ENCODE measurements at places on chromosomes 5 and 9. TPM values are rescaled to one million over a fixed set of nuclear protein-coding genes. Genes with fewer than 3 reads are reported as not detected.

Gene CNOT8
- 51.9 TPM for total RNA-seq

Gene TAF1L
- not detected for total RNA-seq

DNA sequence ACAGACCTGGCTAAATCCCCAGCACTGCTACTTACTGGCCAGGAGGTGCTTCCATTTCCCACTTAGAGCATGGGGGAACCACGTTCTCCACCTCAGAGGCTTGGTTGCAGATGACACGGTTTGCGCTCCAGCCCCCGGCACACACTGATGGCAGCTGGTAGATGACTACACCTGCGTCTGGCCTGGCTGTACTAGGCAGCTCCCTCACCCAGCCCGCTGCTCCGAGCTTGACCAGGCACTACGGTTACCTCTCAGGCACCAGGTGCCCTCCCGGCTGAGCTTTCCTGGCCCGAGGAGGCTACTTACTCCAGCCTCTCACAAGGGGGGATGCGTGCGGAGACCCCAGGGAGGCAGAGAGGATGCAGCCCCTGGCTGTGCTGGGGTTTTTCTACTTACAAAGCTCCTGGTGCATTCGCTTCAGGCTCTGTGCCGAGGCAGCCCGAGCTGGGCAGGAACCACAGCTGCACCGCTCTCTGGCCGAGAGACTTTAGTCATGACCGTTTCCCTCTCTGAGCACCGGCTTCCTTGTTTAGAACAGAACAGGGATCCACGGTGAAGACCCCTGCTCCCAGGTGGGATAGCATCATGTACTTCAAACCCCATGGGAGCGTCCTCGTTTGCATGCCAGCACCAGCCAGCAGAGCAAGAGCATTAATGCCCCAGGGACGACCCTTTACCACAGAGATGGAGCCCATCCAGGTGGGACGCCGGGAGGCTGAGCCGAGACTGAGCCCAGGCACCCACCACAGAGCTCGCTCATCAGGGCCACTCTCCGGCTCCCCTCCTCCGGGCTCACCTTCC is 7.6 kb upstream of the GBGT1 start:
- no peak for DNase-seq

DNA sequence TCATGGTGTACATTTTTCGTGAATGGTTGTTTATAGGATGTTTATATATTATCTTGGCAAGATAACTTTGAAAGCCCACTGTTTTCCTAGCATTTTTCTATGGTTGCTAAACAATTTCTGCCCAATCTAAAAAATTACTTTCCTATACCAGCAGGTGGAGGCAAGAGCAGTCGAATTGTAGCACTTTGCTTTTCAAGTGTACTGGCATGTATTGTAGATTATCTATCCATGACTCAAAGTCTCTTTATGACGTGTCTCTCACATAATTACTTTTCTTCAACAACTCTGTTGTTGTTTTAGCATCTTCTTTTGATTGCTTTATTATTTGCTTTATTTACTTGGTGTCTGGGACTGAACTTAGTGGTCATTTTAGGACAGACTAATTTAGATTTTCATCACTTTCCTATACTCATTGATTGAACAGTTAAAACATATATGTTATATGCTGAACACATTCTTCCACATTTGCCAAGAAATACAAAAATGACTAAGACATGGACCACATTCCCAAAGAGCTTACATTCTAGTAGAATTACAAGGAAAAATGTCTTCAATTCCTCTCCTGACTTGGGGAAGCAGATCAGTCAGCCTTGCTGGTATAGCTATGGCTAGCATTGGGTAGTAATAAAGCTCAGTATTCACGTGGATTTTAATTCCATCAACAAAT is 20.7 kb downstream of the NLN start:
- DNase-seq = no peak

- DNase-seq = no peak
These were observed 41.0 kb upstream of the SLC36A1 start for GRCh38 chr5:151406322-151406947.

GRCh38 chr9:95096807-95097206 is 220.7 kb downstream of the FANCC start:
- no peak for DNase-seq

DNA sequence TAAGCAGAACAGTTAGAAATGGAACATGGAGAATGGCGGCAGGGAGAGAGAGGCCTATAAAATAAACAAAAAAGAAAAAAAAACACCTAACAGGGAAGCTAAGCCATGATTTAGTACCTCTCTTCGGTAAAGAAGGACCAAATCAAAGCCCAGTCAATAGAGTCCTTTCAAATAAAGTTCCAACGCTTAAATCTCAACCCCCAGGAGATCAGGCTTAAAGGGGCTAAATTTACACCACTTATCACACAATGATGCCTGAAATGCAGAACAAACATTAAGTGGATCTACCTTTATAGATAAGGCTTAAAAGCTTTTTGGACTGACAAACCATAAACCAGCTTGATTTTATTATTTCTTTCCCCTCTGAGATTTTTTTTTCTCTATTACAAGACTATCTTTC is 66.3 kb downstream of the PRELID2 start:
- DNase-seq = no peak

Gene PLK2
- total RNA-seq = 15.0 TPM

Gene PTGER4
- total RNA-seq = not detected

GRCh38 chr5:73157414-73158303 is 15.3 kb upstream of the TMEM174 start:
- no peak for DNase-seq

DNA sequence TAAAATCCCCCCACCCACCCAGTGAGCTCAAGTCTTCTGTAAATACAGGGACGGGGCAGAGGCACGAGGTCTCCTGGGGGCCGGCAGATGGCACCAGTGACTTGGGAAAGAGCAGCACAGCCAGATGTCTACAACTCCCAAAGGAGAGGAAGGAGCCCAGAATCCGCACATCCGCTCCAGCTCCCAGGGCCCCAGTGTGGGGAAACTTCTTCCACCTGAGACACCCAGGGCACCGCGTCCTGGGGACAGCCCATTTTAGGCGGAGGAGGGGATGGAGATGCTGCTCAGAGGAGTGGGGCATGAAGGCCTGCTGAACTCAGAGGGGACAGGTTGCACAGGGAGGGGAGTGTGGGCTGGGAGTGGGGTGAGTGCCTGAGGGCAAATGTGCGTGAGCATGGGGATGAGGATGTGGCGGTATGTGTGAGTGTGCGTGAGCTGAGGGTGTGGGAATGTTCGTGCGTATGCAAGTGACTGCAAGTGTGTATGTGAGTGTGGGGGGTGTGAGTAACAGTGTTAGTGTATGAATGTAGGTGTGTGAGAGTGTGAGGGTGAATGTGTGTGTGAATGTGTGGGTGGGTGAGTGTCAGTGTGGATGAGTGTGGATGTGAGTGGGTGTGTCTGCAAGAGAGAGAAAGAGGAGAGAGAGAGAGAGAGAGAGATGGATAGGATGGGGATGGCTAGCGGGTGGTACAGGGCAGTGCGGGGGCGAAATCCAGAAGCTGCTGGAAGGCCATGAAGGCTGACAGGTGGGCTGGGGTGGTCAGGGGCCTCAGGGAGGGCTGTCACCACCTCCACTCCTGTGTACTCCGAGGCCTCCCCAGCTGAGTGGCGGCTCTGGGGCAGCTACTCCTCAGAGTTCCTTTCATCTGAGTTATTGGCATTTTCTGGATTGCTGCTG is 63.5 kb downstream of the DUSP1 start:
- DNase-seq = peak; percentile 32

- DNase-seq = no peak
These were observed 37.7 kb upstream of the PLPPR1 start for GRCh38 chr9:100990605-100991381.

GRCh38 chr9:14864309-14864708 is 45.9 kb downstream of the FREM1 start:
- DNase-seq = no peak

DNA sequence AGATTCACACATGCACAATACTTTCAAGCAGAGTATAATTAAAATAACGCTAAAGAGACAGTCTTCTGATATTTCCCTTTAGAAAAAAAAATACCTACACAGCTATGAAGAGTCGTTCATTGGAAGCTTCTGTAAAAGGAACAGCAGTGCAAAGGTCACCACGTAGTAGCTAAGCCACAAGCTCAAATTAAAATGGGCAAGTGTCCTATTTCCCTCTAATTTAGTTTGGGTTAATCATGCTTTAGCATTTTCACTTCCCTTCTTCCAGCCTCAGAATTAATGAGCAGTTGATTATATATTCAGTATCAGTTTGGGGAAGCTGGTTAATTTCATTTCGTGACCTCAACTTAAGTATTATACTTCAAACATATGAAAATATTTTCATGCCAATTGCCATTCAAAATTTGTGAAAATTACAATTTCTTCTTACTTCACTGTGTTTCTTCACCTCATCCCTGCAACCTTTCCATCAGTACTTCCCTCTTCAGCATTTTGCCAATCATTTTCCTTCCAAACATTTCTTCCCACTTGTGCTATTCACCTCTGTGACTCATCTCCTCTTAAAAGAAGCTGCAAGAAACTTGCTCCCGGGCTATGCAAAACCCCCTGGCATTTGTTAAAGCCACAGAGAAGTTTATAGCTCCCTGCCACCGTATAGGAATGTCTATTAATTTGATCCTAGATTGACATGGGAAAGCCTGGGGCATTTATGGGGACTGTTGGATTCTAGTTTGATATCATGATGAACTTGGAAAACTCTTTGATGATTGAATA is 83.0 kb downstream of the DMRTA1 start:
- no peak for DNase-seq

GRCh38 chr5:142016556-142016955 is 3.7 kb upstream of the GNPDA1 start:
- DNase-seq = no peak

Gene PCDHB2
- 57.8 TPM for total RNA-seq

DNA sequence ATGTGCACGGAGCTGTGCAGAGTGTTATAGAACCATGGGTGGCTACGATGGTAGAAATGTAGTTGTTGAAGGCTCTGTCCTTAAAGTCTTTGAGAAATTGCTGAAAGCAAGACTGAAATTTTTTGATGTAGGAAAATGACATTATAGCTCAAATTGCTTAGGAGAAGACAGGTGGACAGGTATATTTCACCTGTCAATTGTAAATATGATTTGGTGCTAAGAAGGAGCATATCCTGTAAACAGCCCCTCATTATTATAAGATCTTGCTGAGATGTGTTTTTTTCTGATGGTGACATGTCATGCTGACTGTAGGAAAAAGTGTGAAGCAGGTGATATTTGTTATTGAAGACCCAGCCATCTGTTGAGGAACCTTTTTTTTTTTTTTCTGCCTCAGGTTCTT is 377.9 kb downstream of the PSAT1 start:
- DNase-seq = no peak

DNA sequence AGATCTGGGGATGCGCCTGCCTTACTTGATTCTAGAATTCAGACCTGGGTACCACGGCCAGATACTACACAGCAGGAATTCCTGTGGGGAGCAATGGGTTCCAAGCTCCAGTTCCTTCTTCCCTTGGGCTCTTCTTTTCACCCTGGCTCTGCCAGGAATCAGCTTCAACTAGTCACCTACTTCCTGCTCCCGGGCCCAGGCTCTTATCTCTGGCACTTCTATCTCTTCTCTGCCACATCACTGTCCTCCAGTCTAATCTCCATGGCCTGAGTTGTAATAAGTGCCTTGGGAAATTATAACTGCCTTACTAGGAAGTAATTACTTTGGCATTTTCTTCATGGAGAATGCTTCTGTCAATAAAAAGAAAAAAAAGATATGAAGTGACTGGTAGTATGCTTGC is 26.2 kb upstream of the SERINC5 start:
- DNase-seq = no peak

Gene CDX1
- not detected for total RNA-seq

- DNase-seq = no peak
These were observed 15.2 kb downstream of the ERP44 start for GRCh38 chr9:100083448-100084127.

GRCh38 chr9:115985657-115986056 is 167.9 kb upstream of the PAPPA start:
- DNase-seq = no peak

Gene PCDHA7
- total RNA-seq = 2.3 TPM

DNA sequence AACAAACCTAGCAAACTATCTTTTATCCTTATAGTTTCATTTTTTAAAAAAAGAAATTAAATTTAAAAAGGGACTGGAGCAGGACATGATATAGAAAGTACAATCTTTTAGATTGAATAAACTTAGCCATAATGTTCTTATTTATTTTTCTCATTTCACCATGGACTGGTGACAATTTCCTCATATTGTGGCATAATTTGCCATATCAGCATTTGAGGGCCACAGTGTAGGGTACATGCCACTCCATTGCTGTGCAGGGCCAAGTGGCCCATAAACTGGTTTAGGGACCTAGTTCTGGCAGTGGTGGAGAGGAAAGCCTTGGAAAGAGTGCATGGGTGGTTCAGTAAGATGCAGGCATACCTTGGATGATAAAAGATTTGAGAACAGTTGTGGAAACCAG is 232.9 kb upstream of the ELL2 start:
- DNase-seq = no peak

DNA sequence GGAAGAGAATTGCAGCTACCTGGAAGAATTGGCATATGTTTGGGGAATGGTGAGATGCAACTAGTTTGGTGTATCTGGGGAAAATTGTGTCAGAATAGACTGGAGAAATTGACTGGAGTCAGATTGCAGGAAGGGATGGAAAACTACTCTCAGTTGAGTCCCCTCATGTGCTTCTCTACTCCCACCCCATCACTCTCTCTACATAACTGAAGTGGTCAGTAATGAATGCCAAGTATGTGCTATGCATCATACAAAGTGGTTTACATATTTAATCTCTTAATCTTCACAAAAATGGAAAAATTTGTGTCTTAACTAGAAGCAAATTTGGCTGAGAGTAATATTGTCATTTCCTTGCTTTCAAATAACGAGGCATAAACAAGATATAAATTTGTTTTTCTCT is 146.4 kb upstream of the TNC start:
- DNase-seq = no peak

Gene HAVCR2
- total RNA-seq = 0.55 TPM

DNA sequence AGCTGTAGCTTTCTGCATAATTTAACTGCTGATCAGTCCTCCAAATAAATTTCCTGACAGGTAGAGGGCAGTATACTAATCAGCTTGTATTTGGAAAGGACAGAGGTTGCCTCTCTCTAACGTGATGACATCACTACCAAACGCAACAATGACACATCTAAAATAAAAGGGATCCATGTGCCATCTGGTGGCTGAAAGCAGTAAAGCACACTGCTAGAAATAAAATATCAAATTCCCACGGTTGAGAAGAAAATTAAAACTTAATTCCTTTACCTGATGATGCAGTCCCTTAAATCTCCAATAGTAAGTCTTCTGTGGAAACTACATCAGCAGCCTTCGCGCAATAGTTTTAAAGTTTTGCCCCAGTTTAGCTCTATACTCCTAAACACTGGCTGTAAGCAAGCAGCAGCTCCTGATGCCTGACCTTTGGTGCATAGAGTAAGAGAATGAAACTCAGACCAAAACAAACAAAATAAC is 54.5 kb downstream of the DIAPH1 start:
- DNase-seq = peak; percentile 66

DNA sequence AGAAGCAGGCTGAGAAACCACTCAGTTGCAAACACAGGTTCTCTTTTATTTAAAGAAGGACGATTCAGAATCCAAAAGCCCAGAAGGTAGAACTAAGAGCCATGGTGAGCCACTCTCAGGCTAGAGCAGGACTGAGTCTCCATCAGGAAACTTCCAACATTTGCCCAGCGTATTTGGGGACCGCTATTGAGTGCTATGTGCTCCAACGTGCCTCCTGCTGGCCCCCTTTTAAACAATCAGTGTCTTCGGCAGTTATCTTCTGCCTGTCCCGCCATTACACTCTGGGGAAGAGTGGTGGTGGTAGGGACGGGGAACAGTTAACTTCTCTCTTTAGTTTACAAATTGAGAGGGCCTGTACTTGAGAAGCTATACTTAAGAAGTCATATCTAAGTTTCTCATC is 78.1 kb downstream of the DENND1A start:
- DNase-seq = no peak

GRCh38 chr5:180472269-180472668 is 21.9 kb upstream of the CNOT6 start:
- DNase-seq = no peak

Gene YIPF5
- total RNA-seq = 40.5 TPM
